Stimulated activated CD8-positive, alpha-beta memory T cell treated with anti-CD3 and anti-CD28 coated beads, Interleukin-4, amount 100 ng/mL, for 4 hours (primary cell): ENCODE measurements at places on chromosomes 16 and 17.

GRCh38 chr17:15431196-15431595 lies 36.2 kb downstream of the CDRT4 start:
- no peak for DNase-seq

DNA sequence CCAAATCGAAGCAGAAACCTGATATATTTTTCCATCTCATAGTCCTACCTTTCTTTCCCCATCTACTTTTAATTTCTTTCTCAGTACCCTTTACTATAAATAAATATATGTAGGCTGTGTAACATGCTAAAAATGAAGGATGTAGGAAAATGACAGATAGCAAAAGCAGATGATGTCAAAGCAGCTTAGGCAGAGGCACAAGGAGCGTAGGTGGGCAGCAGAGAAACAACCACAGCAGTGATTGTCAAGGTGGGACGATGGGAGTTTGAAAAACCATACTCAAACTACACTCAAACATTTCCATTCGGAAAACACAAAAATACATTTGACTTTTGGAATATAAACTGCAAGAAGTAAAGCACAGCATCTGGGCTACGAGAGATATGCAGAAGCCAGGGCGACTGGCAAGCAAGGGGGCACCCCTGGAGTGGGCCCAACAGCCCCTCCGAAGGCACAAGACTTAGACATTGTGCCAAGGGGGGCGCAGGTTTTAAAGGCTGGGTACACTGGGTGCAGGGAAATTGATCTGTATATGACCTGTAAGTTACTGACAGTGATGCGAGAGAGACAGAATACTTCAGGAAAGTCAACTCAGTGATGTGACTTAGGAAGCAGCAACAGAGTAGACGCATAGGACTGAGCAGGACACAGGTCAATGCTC lies 31.1 kb downstream of the SNN start:
- no peak for DNase-seq

GRCh38 chr16:11145173-11145818 lies 110.7 kb downstream of the SOCS1 start:
- DNase-seq, result no peak

- no peak for DNase-seq
These were observed 4.5 kb upstream of the NR1D1 start for GRCh38 chr17:40104594-40105486.

DNA sequence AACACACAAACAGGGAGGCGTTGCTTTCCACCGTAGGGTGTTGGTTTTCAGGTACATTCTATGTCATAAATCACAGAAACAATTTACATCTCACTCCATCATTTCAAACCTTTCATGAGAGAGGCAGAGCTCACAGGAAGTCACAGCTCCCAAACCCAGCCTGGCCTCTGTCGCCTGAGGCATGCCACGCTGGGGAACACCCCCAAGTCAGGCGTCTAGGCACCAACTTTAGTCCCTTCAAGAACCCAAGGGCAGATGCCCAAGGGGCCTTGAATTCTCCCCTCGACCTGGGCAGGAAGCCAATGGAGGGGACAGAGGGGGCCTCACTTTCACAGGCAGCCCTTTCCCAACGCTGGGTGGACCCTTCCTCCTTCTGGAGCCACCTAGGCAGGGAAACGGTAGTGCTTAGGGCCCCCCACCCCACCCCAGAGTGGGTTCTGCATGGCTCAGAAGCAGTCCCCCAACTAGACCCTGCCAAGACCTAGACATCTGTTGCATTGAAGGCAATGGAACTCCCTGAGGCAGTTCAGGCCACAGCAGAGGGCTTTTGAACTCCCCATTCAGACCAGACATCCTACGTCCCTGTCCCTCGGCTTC lies 10.6 kb downstream of the TBX4 start:
- no peak for DNase-seq

GRCh38 chr17:4566785-4567184 lies 6.4 kb upstream of the GGT6 start:
- no peak for DNase-seq

- DNase-seq, result no peak
These were observed 109.1 kb upstream of the CDC42EP4 start for GRCh38 chr17:73420897-73421296.

GRCh38 chr17:34638526-34639260 lies 59.3 kb downstream of the TMEM132E start:
- no peak for DNase-seq

GRCh38 chr17:74935585-74936469 lies at the start of gene OTOP3:
Gene OTOP3, plus strand, starts transcription at chr17:74935898. Its CDS starts 24 bp downstream, at chr17:74935922.
- DNase-seq, result no peak
